ENCODE measurements at places on chromosomes 5 and 9.

DNA sequence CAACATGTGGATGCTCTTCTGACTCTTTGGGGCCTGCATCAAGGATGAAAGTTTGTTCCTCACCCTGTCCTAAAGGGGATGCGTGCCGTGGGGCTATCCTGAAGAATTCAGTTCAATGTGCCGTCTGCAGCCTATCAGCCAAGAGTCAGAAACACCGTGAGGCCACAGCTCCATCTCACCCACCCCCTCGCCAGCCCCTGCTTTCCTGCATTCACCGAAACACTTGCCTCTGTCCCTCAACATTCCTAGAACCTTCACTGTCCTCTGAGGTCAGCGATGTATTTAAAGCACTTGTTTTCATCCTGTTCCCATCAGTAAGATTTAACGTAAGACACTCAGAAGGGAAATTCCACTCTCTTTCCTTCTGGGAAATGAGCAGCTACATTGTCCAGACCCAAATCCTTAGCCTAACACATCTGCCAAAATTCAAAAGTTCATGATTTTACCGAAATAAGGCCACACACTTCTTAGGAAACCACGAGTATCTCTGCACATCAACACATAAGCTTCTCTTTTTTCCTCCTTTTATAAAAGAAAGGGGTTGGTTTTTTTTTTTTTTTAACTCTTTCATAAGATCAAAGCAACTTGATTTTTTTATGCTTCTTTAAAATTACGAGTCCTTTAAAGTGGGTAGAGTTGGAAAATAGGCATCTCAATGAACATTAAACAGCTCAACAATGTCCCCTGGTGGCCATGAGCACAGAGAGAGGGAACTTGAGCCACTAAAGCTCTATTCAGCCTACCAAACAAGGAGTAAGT is 100.7 kb downstream of the SUSD1 start:
- no peak for DNase-seq

DNA sequence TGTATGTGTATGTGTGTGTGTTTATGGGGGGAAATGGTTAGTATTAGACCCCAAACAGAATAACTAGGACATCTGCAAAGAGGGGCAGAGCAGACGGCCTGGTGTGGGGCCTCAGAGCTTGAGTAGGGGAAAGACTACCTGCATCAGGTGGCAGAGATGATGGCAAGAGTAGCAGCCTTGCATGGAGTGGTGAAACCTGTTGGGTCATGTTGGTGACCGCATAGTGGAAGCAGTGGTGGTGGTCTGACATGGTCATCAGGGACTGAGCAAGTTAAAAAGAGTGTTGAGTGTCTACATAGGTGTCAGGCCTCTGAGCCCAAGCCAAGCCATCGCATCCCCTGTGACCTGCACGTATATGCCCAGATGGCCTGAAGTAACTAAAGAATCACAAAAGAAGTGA is 153.2 kb downstream of the FGF10 start:
- DNase-seq = no peak

DNA sequence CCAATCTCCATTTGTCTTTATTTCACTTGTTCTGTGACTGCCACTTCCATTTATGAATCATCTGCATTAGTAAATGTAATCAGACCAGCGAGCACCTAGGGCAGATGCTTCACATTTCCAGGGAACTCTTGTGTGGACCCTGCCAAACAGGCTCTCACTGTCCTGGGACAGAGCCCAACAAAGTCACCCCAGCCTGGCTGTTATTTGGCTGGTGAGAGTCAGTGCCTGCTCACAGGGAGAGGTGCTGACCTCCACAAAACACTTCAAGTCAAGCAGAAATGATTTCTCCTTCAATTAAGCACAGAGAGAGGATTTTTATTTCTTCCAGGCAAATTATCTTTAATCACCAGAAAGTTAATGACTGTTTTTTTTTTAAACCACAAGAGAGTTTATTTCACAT is 568.0 kb downstream of the MTRR start:
- DNase-seq = no peak

GRCh38 chr5:43191740-43192557 is at the start of gene NIM1K:
TSS of gene NIM1K (plus strand) at chr5:43192225. CDS start at chr5:43245776, 53,551 bp downstream.
- DNase-seq = peak; percentile 12

- DNase-seq = no peak
Observed at GRCh38 chr9:129109537-129109903, 1.1 kb downstream of the CRAT start.

GRCh38 chr5:24624872-24625271 is 19.9 kb downstream of the CDH10 start:
- no peak for DNase-seq

- DNase-seq = no peak
Observed at GRCh38 chr9:114452219-114453165, 52.8 kb downstream of the WHRN start.

DNA sequence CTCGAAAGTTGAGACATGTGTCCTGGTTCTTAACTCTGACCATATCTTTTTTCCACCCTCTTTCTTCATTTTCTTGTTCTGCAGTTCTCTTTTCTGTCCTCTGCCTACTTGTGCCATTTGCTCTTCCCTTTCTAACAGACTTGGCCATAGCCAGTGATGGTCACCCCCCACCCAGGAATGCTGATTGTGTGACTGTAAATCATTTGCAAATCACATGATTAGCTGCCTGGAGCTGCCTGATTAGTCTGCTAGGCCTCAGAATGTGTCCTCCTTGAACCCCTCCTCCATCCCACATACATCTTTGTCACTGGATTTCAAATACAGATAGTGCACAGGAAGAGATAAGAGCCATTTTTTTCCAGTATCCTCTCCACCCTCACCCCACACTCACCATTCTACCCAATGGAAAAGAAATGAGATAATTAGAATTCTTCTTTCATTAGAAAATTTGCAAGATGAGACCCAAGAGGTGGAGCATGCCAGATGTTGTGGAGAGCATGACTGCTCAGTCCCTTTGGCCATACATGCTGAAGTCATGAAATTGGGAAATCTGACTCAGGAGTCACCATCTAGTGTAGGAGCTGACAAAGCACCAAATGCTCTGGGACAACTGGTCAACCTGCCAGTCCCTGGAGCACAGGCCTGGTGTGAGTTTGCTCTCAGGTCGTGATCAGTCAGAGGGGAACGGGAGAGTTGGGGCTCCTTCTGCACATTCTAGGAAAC is 538.2 kb downstream of the CCDC171 start:
- DNase-seq = no peak

Measured in GOT3 (cell line).